ENCODE measurements at places on chromosomes 11 and 22. TPM values are rescaled to one million over a fixed set of nuclear protein-coding genes. Genes with fewer than 3 reads are reported as not detected.

DNA sequence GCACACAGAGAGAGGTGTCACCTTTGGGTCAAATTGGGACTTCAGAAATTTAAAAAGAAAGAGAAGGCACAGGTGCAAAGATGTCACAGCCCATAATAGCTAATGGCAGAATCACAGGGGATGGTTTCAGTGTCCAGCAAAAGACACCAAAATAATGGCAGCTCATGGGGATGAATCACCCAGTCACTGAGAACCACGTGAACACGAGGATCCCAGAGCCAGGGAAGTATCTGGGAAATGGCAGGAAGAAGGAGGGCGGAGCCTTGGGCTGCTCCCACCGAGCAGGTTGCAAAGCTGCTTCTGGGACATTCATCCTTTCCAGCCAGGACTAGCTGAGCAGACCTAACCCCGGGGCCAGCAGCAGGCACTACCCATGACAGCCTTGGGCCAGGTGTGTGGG is 45.6 kb downstream of the TRMU start:
- DNase-seq = no peak

GRCh38 chr22:46085828-46086576 is 64.3 kb upstream of the PPARA start:
- DNase-seq = peak; percentile 83

GRCh38 chr22:43226377-43227238 is 39.7 kb upstream of the TTLL12 start:
- DNase-seq = no peak

- DNase-seq = no peak
These were observed 3.6 kb downstream of the SOX6 start for GRCh38 chr11:16352707-16353106.

Gene TEX54
- total RNA-seq = not detected

Gene MS4A15
- total RNA-seq = 1.1 TPM

Data from ovary (tissue), 10 donors.